ENCODE measurements at places on chromosomes 5 and 9.

GRCh38 chr9:110293248-110293647, 36.9 kb upstream of the TXN start:
- DNase-seq = no peak

GRCh38 chr5:95581576-95581975, 26.7 kb downstream of the ARSK start:
- DNase-seq = no peak

DNA sequence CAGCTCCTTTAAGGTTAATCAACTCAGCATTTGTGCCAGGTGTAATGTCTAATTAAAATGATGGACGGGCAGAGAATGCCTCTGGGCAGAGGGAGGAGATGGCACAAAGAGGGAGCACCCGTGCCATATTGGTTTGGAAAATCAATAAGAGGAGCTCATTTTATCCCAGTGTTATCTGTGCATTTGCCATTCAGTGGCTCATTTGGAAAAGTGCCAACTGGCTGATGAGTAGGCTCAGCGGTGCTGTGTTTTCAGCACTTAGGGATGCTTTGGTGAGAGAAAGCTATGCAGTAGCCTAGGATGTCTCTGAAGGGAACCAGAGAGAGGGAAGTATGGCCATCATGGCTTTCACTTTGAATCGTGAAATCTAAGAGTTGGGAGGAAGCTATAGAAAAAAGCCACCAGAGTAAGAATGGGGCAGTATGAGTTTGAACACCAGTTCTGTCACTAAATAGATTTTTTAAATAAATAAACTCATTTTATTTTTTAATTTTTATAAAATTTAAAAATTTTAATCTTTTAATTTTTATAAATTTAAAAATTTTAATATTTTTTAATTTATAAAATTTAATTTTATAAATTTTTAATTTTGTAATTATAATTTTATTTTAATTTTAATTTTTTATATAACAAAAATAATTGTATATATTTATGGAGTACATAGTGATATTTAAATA, 472.8 kb downstream of the BRINP1 start:
- no peak for DNase-seq

GRCh38 chr9:20479419-20480155, 142.7 kb downstream of the MLLT3 start:
- no peak for DNase-seq

DNA sequence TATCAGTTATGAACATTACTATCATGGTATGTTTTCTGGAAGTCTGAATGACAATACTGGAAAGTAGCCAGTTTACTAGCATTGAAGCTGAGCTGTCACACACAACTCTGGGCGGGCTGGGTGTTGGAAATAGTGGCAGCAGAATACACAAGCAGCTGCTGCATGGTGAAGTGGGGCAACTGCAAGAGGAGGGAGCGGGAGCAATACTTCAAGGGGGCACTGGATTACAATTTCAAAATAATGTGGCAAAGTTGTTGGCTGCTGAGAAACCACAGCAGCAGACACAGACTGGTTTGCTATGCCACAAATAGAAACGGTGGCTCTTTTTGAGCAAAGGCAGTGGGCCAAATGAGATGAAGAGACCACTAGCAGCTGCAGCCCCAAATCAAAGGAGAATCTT, 350.2 kb downstream of the KIAA0825 start:
- no peak for DNase-seq

- no peak for DNase-seq
These were observed 146.4 kb upstream of the SHB start for GRCh38 chr9:38215465-38215864.

DNA sequence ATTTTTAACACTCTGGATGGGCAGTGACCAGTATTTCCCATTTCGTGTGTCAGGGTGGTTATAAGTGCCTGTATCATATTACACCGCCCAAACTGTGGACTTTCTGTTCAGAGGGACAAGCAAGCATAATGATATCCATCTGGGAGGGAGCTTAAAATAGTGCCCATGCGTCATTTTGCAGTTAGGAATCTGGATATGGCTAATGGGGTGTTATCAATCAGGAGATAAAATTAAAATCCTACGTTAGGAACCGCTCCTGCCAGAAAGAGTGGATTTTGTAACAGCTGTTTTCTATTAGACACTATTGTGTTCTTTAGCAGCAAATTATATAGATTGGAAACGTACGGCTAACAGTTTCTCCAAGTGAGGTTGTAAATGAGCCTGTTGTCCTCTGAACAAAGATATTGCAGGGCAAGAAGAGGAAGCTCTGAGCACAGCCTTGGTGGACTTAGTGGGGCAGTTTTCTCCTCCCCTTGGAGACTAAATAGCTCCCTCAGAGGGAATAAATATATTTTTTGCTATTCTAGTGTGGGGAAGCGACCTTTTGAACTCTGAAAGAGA, 160.4 kb downstream of the SPATA31D1 start:
- no peak for DNase-seq

- no peak for DNase-seq
These were observed 73.4 kb downstream of the FBXO38 start for GRCh38 chr5:148457183-148457620.

- no peak for DNase-seq
These were observed 13.4 kb downstream of the ELAVL2 start for GRCh38 chr9:23812673-23813072.

- DNase-seq = no peak
These were observed 284.9 kb downstream of the TMEM38B start for GRCh38 chr9:105979290-105979689.
